ENCODE measurements at places on chromosomes 13 and 19.

- no peak for DNase-seq
These were observed 6.0 kb upstream of the CTU1 start for GRCh38 chr19:51114087-51114729.

- no peak for DNase-seq
These were observed 172.5 kb upstream of the SLITRK5 start for GRCh38 chr13:87498681-87499080.

DNA sequence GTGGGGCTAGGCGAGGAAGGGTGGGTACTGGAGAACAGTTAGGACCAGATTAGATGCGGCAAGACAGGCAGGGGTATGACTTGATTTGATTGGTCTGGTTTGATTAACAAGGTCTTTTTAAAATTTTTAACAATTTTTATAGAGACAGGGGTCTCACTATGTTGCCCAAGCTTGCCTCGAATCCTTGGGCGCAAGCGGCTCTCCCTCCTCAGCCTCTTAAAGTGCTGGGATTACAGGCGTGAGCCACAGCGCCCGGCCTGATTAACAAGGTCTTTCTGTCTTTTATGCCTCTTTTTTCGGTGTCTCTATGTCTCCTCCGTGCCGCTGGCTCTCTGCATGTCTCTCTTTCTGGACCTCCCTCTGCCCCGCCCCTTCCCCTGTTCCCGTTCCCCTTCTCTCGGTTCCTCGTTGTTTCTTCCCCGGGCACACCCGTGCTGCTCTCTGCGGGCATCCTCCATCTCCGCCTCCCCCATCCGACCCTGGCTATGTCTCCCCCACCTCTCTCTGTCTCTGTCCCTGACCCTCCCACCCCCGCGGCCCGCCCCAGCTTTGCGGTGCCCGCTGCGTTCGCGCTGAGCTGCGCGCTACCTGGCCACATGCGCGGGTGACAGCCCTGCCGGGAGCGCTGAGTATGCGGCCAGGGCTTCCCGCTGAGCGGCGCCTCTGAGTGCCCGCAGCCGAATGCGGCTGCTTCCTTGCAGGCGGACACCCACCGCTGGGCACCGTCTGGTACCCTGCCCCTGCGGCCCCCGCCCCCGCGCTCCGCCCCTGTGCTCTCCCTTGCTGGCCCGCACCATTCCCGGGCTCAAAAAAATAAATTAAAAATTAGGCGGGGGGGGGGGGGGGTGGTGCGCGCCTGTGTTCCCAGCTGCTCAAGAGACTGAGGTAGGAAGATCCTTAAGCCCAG lies 8.1 kb upstream of the SDHAF1 start:
- DNase-seq, result no peak

- no peak for DNase-seq
These were observed 133.5 kb upstream of the MIR17HG start for GRCh38 chr13:91214031-91214430.

DNA sequence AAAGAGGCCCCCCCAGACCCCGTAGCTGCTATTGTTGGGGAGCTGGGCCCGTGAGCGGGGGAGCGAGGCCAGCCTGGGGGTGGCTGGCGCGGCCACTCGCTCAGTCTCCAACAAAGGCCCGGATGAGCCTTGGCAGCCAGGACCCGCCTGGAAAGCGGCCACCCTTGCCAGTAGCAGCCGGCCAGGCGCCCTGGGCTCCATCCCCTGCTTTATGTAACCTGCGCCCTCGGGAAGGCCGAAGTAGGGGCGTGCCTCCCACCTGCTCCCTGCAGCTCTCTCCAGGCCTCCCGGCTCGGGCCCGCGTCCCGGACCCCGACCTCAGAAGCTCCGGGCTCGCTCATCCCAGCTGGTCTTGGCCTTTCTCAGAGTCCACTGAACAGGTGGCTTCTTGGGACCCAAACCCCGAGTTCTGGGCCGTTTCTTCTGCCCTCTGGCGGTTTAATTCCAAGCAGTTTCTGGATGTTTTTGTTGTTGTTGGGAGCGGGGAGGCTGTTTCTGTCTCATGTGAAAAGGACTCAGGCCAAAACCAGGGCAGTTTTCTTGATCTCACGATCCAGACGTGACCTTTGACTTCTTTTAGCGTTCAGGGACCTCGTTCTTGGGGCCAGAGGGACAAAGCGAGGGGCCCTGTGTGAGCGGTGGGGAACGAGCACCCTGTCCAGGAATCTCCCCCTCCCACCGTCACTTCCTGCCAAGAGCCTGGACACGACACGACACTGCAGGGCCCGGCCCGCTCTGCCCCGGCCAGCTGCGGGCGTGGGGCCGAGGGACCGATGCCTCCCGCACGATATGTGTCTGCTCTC lies 1.2 kb downstream of the CDC34 start:
- DNase-seq, result no peak

DNA sequence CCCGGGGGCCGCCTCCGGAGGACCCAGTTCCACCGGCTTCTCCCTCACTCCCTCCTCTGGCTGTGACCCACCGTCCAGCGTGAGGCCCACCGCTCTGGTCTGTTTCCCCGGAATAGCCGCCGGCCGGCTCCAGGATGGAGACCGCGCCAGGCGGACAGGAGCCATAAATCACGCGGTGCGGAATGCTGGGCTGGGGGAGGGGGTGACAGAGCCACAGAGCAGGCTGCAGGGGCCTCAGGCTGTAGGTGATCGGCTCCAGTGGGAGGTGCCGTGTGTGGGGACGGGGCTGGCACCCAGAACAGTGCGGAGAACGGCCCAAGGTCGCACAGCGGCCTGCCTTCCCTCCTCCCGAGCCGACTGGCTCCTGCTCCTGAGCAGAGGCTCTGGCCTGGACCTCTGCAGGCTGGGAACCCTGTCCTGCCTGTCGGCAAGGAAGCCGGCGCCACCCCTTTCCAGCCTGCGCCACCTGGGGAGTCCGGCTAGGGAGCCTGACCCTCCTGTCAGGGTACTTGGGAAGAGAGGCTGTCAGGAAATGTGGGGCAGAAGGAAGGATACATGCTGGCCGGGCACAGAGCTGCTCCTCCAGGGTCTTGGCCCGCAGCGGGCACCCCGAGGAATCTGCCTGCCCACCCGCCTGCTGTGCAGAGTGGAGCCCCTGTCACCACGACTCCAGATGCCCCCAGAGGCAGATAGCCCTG lies 8.3 kb downstream of the PIAS4 start:
- no peak for DNase-seq

DNA sequence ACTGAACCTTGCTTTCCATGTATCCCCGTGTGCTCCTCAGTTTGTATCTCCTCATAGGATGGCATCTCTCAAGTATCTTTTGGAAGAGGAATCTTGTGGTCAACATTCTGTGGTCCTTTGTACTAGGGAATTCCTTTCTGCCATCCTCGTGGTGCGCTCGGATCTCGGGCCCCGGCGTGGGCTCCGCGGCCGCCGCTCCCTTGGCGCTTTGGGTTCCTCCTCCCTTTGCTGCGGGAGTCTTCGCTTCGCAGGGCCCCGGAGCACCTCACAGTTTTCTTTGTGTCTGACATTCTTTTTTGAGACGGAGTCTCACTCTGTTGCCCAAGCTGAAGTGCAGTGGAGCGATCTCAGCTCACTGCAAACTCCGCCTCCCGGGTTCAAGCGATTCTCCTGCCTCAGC lies 264.7 kb downstream of the IRS2 start:
- no peak for DNase-seq

- no peak for DNase-seq
These were observed 29.3 kb downstream of the ZNF566 start for GRCh38 chr19:36460046-36460445.
